OCI-M1 (cell line): ENCODE measurements at places on chromosomes 12 and 14.

- no peak for DNase-seq
These were observed 158.9 kb downstream of the SLC15A5 start for GRCh38 chr12:16118586-16118985.

- no peak for DNase-seq
These were observed 64.7 kb downstream of the ESR2 start for GRCh38 chr14:64229489-64229888.

DNA sequence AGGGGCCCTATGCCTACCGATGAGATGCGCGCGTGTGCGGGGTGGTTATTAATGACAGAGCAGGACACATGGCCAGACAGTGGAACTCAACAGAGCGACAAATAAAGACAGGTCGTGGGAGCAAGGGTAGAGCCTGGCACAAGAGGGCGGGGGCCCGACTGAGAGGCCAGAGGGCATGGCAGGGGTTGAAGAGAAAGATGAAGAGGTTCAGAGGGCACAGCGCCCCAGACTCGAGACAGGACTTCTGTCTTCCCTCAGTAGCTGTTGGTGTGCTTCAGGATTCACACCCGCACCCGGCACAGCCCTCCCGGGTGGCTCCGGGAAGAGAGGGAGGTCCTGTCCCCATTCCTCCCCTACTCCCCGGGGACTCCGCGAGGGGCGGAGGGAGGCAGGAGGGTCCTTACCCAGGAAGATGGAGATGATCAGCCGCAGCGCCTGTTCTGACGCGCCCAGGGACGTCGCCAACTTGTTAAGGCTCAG, 366 bp downstream of the LPCAT3 start:
- no peak for DNase-seq

GRCh38 chr14:103628684-103629502, at the start of gene KLC1:
TSS of gene KLC1 (plus strand) at chr14:103629211. CDS start at chr14:103654565, 25,354 bp downstream.
- DNase-seq: peak; percentile 75

DNA sequence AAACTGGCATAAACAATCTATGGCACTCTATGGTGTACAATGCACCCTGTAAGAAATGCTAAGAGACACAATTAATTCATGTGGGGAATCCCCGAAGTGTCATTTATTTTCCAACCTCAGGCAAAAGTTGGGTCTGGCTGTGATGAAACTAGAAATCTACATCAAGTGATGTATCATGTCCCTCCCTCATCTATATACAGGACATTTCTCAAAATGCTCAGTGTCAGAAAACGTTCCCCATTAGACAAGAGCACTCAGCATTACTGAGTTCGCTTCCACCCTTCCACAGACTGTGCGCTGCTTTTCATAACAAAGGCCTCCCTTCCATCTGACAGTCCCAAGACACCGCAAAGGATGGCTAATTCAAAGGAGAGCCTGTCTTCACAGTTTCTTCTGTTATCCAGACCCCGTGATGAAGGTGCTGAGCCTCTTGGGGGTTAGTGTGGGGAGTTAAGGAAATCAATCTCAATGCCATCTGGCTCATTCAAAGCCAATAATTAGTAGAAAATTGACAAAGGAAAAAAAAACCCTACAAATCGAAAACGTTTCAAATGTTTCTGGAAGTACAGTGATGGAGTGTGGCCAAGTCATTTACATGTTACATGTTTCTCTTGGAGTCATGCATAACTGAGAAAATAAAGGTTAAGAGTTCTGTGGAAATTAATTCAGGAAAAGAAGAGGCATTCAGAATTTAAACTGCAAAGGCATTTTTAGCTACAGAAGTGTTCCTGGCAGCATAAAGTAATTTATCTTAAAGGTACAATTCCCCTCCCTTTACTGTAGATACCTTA, 7.5 kb downstream of the CCDC88C start:
- DNase-seq: no peak

- DNase-seq: no peak
These were observed 1.7 kb downstream of the KLHDC2 start for GRCh38 chr14:49769581-49770211.

GRCh38 chr14:24337144-24337823, 2.4 kb upstream of the ADCY4 start:
- no peak for DNase-seq

DNA sequence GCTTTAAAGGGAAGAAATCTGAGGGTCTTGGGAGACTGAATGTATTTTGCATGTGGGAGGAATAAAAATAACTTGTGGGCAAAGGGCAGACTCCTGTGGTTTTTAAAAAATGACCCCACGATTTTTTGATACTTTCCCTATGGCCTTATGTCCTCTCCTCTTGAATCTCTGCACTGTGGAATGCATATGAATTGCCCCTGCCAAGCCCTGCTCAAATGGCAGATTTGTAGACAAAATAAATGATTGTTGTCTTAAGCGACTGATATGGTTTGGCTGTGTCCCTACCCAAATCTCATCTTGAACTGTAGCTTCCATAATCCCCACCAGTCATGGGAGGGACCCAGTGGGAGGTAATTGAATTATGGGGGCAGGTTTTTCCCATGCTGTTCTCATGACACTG, 223.8 kb downstream of the DACT1 start:
- DNase-seq: no peak

DNA sequence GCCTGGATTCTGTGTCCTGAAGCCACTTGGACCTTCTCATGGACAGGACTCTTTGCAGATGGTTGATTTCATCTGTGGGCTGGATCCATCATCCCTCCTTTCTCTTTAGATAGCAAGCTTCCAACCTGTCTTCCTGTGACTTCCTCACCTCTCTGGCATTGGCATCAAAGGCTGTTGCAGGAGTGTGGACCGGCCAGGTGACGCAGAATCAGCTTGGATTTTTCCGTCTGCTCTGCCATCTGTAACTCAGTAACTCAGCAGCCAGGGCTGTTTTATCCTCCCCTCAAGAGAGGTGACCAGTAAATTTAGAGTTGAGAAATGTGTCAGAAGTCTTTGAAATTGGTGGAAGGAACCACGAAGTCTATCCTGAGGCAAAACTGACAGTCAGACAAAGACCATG, 701.7 kb upstream of the TMEM132C start:
- DNase-seq: no peak

DNA sequence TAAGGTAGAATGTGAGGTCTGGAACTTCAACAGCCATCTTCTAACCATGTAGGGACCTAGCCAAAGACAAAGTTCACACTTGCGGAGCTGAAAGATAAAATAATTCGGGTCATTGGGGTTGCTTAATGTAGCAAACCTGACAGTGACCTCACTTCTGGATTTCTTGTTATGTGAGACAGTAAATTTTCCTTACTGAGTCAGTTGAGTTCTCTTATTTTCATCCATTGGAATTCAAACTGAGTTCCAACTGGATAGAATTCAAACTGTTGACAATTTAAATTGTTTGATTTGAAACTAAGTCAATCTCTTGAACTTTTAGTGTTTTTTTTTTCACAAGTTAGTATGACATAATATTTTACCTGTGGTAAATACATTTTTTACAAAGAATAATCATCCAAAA, 406.5 kb downstream of the ADAMTS20 start:
- no peak for DNase-seq

DNA sequence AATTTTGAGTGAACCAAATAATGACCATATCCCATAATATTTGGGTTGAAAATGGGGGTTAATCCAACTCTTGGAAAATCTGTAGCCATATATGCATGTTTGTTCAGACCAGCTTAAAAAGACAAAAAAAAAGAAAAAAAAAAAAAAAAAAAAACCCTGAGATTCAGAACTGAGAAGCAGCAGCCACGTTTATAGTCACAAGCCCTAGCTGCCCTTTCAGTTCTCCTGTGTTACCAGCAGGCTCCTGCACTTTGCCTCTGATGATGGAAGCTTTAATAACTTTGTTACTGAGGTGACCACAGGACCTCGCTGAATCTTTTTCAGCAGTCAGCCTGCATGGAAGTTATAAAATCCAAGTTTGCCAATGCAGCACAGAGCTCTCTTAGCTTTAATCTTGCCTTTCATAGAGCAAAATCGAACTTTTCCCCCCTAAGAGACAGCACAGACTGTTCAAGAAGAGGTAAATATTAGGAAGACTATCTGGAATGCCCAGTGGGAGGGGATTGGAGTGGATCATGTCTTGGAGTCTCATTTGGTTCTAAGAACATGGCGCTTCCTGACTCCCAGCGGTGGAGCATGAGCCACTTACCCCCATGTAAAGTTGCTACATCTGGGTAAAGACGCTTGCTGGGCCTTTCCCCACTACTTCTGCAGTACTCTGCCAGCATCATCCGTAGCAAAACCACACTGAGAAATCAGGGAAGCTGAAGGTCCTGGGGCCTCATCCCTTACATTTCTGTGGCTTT, 20.6 kb downstream of the GNG2 start:
- DNase-seq: no peak

DNA sequence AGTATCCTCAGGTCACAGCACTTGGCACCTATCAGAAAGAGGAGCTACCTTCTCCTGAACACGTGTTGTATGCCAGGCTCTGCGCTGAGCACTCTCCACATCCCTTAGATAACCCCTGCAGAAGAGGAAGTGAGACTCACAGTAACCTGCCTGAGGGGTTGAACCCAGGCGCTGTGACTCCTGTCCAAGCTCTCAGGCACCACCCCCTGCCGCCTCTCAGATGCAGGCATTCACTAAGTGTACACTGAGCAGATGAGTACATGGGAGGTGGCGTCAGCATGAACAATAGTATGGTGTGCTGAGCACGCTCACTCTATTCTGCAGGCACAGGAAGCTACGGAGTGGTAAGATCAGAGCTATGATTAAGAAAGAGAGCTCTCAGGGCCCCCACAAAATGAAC, 21.0 kb upstream of the RIC8B start:
- DNase-seq: no peak

DNA sequence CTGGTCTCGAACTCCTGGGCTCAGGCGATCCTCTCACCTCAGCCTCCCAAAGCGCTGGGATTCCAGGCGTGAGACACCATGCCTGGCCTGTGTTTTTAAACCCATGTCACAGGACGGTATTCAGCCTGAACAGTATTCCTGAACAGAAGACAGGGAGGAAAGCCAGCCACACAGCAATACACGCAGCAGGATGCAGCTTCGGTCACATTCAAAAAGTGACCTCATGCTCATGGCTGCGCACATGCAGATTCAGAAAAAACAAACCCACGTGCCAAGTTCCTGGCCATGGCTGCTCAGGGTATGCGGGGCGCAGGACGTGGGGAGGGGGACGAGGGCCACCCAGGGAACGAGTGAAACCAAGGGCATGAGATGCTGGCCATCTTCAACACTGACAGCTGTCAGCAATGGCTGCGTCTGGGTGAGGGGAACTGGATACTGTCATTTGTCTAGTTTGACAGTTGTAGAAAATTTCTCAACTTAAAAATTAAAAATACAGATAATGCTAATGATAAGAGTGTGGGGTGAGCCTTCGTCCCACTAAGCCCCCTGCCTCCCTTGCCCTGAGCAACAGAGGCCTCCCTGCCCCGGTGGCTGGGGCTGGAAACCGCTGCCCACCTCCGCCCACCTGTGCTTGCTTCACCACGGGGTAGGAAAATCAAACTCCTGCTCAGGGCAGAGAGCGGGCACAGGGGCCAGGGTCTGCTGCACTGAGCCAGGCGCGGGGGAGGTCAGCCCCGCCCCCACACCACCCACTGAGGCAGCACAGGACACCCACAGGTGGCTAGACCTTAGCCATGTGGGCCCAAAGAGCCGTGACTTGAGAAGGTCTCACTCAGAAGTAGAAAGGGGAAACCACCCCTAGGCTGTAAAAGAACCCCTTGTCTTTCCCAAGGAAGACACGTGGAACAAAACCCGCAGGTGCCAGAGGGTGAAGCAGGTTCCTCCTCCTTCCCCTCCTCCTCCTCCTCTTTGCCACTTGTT, 84.2 kb downstream of the SCARB1 start:
- no peak for DNase-seq

DNA sequence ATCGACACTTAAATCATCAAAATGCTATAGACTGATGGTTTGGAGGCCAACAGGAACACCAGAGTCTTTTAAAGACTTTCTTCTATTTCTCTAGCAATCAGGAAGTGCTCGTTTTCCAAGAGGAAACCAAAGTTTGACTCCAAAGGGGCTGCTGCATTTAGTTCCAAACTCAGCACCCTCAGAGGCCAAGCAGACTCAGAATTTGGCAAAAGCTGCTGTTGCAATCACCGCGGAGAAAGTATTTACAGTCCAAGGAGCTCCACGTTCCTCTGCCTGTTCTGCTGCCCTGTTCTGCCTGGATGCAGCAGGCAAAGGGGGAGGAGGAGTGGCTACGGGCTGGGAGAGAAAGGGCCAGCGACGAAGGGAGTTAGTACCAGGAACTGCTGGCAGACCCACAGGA, 325.1 kb downstream of the BCL11B start:
- DNase-seq: no peak

- DNase-seq: no peak
These were observed 6.7 kb upstream of the PTGER2 start for GRCh38 chr14:52307376-52307775.

- DNase-seq: no peak
These were observed 266.9 kb downstream of the PPFIA2 start for GRCh38 chr12:81492131-81492720.

DNA sequence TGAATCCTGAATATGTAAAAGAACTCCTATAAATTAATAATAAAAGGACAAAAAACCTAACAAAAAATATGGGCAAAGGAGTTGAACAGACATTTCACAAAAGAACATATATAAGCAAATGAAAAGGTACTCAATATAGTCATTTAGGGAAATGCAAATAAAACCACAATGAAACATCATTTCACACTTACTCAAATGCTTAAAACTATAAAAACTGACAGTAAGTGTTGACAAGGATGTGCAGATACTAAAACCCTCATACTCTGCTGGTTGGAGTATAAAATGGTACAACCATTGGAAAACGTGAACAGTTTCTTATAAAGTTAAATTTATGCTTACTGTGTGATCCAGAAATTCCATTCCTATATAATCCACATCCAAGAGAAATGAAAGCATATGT, 247.1 kb downstream of the GXYLT1 start:
- DNase-seq: no peak

DNA sequence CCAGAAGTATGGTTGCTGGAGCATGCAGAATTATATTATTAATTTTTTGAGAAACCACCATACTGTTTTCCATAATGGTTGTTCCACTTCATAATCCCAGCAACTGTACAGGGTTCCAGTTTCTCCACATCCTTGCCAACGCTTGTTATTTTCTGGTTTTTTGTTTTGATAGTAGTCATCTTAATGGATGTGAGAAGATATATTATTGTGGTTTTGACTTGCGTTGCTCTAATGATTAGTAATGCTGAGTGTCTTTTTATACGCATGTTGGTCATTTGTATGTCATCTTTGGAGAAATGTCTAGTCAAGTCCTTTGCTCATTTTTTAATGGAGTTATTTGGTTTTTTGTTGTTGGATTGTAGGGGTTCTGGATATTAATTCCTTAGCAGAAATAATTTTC, 58.1 kb downstream of the DAAM1 start:
- DNase-seq: no peak

DNA sequence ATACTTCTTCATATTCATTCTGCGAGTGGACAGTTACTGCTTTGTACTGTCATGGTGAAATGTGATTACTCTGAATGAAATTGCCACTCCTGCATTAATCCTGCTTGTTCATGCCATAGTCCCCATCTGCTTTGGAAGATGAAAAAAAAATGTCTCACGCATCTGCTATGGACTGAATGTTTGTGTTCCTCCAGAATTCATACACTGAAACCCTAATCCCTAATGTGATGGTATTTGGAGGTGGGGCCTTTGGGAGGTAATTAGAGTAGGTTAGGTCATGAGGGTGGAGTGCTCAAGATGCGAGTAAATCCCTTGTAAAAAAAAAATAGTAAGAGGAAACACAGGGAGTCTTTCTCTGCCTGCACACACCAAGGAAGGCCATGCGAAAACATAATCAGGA, 427.2 kb downstream of the TMTC2 start:
- no peak for DNase-seq
